Activated CD8-positive, alpha-beta memory T cell treated with anti-CD3 and anti-CD28 coated beads for 48 hours (primary cell): ENCODE measurements at places on chromosomes 12 and 14.

GRCh38 chr14:81384900-81385299 lies 15.2 kb downstream of the STON2 start:
- DNase-seq: no peak

DNA sequence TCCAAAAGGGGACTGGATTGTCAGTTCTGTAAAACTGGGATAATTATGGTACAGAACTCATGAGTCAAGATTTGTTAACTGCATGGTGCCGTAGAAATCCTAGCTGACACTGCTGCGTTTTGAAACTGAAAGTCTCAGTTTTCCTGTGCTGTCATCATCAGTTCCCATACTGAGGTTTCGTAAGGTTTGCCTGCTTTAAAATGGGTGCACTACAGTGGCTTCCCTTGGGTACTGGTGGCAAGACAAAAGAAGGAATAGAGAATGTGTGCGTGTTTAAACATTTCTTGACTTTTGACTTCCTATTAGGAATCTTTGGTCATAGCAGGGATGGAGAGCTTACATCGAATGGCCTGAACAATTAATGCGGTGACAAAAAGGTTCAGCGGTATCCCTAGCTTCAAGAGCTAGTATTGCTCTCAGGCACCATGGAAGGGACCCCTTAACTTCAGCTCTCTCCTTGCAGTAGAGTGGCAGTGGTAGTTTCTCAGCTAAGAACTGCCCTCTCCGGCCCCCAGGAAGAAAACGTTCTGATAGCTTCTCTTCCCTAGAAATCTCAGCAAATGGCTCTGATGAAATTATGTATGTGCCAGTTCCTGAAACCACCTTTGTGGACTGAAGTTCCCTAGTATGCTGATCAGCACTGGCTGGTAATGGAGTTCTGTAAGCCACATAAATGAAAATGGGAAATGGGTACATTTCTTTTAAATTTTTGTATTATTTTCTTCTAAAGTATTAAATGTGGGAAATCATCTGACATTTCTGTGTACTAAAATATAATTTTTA lies 28.9 kb downstream of the ANO6 start:
- DNase-seq: no peak

GRCh38 chr12:113445544-113446171 lies 23.5 kb downstream of the SDSL start:
- DNase-seq: no peak

DNA sequence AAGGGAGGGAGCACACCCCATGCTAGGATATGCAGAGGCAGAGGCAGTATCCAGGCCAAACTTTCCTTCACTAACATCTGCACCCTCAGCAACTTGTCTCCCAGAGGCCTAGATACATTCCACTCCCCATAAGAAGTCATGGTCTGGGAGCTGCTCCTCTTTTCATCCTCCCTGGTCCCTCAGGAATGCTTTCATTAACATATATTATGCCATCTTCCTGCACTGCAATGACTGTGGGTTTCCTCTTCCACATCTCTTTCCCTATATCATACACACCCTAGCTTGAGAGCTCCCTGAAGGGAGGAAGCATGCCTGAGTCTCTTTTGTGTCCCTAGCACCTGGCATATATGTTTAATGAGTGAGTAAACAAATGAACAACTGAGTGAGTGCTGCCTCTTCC lies 8.6 kb downstream of the DDN start:
- no peak for DNase-seq

GRCh38 chr14:69573831-69574262 lies 824 bp downstream of the CCDC177 start:
- DNase-seq: no peak

- no peak for DNase-seq
Measured at GRCh38 chr14:95522556-95522955, 6.1 kb upstream of the SYNE3 start.

DNA sequence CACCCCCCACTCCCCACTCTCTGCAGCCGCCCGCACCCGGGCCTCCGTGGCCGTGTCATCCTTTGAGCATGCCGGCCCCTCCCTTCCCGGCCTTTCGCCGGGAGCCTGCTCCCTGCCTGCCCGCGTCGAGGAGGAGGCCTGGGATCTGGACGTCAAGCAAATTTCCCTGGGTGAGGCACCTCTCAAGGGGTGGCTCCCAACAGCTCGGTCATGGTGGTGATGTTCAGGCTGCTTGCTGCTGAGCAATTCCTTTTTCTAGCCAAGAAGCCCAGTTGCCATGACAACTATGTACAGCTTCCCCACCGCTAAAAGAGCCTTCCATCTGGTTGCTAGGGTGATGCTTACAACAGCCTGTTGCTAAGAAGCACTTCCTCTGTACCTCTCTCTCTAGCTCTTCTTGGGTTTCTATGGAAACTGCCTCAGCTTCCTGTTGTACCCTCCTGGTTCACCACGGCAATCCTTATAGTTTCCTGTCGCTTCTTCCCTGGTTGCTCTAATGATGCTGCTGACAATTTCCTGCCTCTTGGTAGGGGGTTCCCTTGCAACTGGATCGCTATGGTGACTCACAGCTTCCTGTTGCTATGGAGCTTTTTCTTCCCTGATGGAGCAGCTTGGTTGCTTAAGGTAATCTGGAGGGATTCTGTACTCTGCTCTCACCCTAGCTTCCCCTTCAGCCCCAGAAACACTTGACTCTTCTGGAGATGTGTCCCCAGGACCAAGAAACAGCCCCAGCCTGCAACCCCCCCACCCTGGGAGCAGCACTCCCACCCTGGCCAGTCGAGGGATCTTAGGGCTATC lies 11.0 kb downstream of the ZNF219 start:
- DNase-seq: no peak

GRCh38 chr14:99192028-99192621 lies 79.9 kb downstream of the BCL11B start:
- no peak for DNase-seq

- DNase-seq: no peak
Measured at GRCh38 chr12:104314242-104314614, 10.7 kb downstream of the EID3 start.

GRCh38 chr14:50320283-50320682 lies 8.2 kb downstream of the DMAC2L start:
- DNase-seq: no peak

DNA sequence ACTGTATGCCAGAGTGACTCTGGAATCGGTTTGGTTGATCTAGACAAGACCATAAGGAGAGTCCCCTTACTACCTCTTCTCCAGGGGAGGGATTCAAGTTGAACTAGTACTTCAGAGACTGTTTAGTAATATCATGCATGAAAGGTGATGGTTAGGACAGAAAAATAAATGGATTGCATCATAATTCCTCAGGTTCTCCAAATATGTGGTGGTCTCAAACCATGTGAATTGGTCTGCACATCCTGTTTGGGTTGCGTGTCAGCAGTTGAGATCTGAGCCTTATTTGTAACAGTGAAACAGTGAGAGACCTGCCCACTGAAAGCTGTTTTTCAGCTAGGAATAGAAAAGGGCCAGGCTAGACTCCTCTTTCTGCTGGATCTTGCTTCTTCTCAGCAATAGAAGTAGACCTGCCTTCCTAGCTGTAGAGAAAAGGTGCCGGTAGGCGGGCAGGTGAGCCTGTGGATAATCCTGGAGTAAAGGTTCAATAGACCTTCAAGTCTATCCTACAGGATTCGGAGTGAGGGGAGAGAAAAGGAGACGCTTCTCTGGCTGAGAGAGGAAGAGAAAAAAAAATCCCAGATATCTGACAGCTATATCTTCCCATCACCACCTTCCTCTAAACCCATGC lies 258.5 kb upstream of the E2F7 start:
- no peak for DNase-seq

GRCh38 chr12:92108651-92109050 lies 37.0 kb downstream of the BTG1 start:
- DNase-seq: no peak

DNA sequence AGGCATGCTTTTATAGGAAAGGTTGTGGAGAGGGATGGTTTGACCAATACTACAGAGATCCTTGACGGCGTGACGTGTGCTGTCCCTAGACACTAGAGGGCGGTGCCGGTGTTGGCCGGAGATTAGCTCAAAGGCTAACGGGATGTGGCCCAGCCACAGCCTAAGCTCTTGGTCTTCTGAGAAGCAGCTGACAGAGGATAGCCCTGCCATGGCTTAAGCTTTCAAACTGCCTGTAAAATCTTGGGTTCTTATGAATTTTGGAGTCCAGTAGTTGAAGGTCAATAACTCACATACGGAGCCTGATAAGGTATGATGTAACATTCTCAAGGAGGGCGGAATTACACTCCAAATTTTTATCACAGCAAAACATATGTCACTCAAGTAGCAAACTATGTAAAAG lies 515.7 kb upstream of the ATXN7L3B start:
- DNase-seq: no peak

- DNase-seq: no peak
Measured at GRCh38 chr12:117404940-117405339, 43.5 kb upstream of the NOS1 start.

GRCh38 chr12:50088577-50089335 lies 3.6 kb downstream of the SMARCD1 start:
- DNase-seq: no peak

GRCh38 chr12:9782547-9783382 lies 22.1 kb upstream of the CD69 start:
- DNase-seq: no peak

DNA sequence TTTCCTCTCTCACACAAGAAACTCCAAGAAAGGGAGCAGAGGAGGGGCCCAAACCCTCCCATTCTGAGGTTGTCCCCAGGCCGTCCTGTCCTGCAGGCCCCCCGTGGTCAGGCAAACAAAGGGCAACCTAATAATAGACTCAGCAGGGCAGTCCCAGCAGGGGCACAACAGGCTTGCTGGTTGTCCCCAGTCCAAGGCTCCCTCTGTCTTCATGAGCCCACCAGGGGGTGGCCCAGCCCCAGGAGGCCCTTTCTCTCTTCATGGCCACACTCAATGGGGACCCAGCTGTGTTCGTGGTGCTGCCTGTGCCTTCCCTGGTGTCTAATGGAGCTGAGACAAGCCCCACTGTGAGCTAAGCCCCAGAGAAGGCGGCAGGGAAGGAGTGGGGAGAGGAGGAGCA lies 359.9 kb downstream of the ADGRD1 start:
- no peak for DNase-seq

GRCh38 chr12:24815114-24815423 lies 133.8 kb downstream of the BCAT1 start:
- no peak for DNase-seq

GRCh38 chr14:53692885-53693284 lies 263.7 kb downstream of the BMP4 start:
- DNase-seq: no peak

DNA sequence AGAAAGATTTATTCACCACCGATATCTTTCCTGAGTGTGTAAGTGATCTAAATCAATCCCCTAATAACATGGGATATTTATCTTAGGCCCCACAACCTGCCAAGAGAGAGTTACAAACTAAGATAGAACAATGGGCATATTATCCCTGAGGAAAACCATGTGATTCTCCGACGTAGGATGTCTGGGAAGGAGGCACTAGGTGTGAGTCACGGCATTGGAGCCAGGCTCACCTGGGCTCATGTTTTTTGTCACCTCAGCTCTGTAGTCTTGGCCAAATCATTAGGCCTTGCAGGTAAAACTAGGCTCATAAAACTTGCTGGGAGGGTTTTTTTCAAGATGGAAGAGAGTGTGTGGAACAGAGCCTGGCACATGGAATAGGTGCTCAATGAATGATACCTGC lies 129.7 kb upstream of the PLEKHG7 start:
- no peak for DNase-seq

DNA sequence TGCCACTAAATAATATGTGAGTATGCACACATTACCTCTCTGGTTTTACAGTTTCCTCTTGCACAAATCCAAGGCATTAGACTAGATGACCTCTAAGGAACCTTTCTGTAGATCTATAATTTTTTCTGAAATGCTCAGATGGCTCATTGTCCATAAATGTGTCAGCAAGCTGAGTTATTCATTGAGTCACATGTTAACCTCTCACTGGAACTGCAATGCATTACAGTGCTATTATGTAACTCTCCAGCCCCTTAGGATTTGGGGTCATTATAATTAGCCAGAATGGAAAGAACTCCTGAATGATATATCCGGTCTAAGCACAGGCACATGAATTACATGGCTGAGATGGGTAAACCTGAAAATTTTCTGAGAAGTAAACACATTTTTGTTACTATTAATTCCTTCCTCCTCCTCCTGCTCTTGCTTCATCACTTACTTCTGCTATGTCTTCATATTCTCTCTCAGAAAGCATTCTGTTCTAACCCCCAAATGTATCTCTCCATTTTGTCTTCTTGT lies 20.3 kb upstream of the DRAM1 start:
- DNase-seq: no peak

DNA sequence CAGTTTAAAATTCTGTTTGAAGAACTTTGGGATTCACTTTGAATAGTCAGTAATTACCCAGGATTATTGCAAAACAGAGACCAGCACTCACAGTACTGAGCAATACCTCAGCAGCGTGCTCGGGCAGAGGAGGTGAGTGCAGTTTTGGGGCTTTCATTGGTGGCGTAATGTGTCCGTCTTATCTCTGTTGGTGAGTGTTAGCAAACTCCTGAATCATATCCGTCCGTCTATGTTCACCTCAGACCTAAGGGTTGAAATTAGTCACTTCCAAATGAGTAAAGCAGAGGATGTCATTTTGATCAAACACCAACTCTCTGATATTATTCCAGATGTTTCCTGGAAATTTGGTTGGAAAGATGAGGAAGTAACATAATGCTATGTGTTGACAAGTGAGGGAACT lies 82.8 kb downstream of the BORCS5 start:
- peak; percentile 43 for DNase-seq

DNA sequence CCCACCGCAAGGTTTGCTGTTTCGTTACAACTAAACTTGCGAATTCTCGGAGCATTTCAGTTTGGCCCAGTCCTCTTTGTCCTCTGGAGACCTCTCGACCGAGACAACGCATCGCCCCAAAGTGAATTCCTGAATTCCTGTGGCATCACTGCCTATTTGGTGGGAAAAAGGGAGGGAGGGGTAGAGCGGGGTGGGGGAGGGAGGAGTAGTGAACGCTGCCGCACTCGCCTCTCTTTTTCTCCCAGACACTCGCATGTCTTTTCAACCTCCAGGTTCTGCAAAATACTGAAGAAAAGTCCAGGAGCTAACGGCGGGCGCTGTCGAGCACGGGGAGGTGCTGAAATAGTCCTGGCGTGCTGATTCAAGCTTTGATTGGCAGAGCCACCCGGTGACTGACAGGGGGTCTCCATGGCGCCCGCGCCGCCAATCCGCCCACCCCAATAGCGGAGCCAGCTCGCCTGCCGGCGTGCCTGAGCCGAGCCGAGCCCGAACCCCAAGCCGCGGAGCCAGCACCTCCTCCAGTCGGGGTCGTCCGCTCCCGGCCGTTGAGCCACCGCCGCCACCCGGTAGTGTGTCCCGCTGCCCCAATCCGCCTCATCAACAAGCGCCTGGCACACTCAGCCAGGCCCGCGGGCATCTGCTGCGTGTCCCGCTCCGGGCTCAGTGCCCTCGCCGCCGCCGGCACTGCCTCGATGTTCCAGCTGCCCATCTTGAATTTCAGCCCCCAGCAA lies at the start of gene SIX6:
Gene SIX6 (plus strand): TSS at position 440 of the 731 bp plus-strand sequence. CDS start 253 bp downstream, at position 693.
- no peak for DNase-seq

- DNase-seq: no peak
Measured at GRCh38 chr14:23831596-23831995, 122.0 kb upstream of the DHRS4 start.
